ENCODE measurements at places on chromosomes 4 and X. TPM values are rescaled to one million over a fixed set of nuclear protein-coding genes. Genes with fewer than 3 reads are reported as not detected.
A peak's percentile ranks its signal among the peaks of the same experiment; 100 is the strongest.

The PWWP3B gene
- polyA plus RNA-seq, result 0.07 TPM

The RIPPLY1 gene
- polyA plus RNA-seq, result not detected

The SRPK3 gene
- 0.10 TPM for polyA plus RNA-seq

The GAGE2A gene
- not detected for polyA plus RNA-seq

The DGKK gene
- not detected for polyA plus RNA-seq

The TMSB15B gene
- polyA plus RNA-seq, result 17.1 TPM

The HSFX2 gene
- 0.06 TPM for polyA plus RNA-seq

The NAA11 gene
- polyA plus RNA-seq, result not detected

The SOX3 gene
- polyA plus RNA-seq, result not detected

The LNX1 gene
- polyA plus RNA-seq, result 0.57 TPM

The FGD1 gene
- 8.9 TPM for polyA plus RNA-seq

The SGMS2 gene
- 38.7 TPM for polyA plus RNA-seq

The CXCL1 gene
- 25.3 TPM for polyA plus RNA-seq

DNA sequence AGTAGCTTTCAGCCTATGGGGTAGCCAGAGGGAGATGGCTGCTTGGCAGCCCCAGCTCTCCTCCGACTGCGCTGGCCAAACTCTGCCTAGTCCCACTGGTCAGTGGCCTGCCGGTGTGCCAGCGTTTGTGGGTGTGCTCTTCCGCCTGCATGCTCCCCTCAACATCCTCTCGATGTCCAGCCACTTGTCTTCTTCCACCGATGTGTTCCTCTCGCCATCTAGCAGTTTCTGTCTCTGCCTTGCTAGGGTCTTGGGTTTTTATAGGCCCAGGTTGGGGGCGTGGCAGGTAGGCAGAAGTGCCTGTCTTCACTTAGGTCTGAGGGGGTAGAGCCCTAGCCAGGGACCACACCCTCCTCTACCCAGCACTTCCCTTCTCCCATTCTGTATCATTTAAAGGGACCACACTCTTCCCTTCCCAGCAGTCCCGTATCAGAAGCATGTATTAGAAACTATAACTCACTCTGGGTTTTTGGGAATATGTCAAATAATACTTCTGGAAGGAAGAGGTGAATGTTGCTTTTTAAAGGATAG is 124.4 kb downstream of the KDM6A start:
- no peak for DNase-seq

GRCh38 chr4:80172203-80172602 is 25.1 kb upstream of the PRDM8 start:
- DNase-seq, result no peak

- DNase-seq, result peak; percentile 36
These were observed 30.4 kb downstream of the ELF4 start for GRCh38 chrX:130079824-130080406.

- DNase-seq, result peak; percentile 30
These were observed 6.6 kb upstream of the PPM1K start for GRCh38 chr4:88291003-88291402.

DNA sequence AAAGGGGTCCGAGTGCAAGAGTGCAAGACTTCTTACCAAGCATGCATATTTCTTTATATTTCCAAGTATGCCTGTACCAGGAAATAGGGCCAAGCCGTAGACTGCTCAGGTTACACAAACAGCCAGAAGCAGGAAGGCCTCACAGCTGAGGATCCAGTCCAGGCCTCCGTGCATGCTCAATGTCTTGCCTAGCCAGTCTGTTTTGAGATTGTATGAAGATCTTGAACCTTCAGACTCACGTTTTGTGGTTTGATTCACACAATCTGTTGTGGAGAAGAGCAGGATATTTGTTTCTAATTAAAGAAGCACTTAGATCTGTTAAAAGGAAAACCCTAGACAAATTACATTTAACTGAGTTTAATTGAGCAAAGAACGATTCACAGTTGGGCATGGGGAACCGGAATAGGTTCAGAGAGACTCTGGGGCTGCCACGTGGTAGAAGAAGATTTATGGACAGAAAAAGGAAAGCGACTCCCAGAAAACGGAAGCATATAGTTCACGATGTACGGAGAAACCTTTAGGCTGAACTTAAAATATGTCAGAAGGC is 1.2 kb downstream of the MGST2 start:
- DNase-seq, result peak; percentile 36

DNA sequence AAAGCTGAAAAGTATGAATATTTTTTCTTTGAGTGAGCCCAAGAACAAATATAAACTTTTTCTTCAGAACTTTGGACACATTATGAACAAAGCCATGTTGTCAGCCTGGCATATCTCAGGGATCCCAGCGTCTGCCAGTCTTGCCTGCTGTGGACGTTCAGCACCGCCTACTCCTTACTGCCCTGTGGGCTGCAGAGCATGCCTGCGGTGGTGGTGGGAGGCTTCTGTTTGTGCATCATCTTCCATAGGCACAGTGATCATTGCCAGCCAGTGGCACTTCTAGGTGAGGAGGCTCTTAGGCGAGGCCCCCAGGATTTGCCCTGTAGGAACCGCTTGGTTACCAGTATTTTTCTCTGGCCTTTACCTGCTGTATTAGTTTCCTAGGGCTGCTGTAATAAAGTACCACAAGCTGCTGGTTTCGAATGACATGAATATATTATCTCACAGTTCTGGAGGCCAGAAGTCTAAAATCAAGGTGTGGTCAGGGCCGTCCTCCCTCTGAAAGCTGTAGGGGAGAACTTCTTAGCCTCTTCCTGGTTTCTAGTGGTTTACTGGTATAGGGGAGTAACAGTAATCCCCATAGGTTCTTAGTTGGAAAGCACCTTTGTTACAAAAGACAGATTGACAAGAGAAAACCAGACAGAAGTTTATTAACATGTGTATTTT is 15.4 kb downstream of the ANXA3 start:
- peak; percentile 49 for DNase-seq

DNA sequence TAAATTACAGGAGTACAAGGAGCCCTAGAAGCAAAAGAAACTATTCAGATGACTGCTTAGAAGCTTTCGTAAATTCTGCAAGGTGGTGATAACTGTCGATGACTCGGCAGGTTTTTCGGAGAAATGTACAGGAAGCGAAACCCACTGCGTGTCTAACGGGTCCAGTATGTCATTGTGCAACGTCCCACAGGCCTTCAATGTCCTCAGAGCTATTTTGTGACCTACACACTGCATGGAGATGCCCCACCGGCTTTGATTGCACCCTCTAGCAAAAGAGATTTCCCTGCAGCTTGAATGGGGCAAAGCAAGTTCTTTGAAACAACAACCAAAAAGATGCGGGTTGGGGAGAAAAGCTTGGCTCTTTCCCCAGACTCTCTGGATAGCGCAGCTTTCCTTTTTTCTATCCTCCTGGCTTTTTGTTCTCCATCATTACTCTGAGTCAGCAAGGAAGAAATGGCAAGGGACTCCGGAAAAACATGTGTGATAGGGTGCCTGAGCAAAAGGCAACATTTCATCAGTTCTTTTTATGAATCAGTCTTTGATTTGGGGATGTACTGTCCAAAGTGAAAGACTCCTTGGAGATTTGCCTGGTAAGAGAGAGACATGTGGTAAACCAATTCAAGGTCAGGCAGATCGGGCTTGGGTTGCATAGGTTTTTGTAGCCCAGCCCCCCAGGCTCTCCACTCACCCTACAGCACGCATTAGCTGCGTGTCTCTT is 112.0 kb upstream of the TBL1X start:
- DNase-seq, result no peak

- peak; percentile 5 for DNase-seq
These were observed 1249.4 kb upstream of the DIAPH2 start for GRCh38 chrX:95435198-95435597.

GRCh38 chr4:83866834-83867621 is 331.1 kb downstream of the GPAT3 start:
- DNase-seq, result no peak

GRCh38 chr4:37632836-37633235 is 53.3 kb downstream of the RELL1 start:
- DNase-seq, result no peak

DNA sequence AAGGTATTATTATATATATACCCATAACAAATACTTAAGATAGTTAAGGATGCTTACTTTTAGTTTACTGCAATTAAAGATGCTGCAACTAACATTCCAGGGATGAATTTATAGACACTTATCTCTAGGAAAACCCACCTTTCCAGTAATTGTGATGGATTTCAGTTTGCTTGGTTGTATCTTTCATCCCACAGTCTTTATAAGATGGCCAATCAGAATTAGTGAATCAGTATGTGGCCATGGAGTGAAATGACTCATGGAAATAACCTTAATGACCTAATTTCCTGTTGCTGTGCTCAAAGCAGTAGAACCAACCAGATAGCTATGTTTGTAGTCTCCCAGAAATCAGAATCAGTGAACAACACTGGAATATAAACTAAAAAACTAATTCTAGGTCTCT is 26.4 kb downstream of the MOSPD2 start:
- DNase-seq, result peak; percentile 67

DNA sequence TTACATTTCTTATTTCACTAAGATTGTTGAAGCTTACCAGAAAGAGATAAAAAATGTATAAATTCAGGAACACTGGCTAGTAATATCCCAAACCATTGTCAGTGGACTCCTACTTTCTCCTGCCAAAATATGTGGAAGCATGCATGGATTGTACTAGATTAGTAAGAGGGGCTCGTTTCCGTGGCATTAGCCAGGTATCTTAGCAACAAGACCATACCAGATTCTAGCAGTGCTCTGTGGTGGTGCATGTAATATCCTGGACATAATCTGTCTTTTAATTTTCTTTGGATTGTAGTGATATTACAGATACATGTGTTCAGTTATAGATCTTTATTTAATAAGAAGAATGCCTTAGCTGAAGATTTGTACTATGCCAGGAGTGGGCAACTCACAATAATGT is 371.9 kb upstream of the PITX2 start:
- no peak for DNase-seq

GRCh38 chr4:176970853-176971252 is 178.1 kb upstream of the VEGFC start:
- DNase-seq, result no peak

- DNase-seq, result no peak
These were observed 59.8 kb downstream of the PDLIM5 start for GRCh38 chr4:94511591-94511990.

GRCh38 chr4:77036206-77036605 is 39.6 kb downstream of the CCNI start:
- peak; percentile 79 for DNase-seq

DNA sequence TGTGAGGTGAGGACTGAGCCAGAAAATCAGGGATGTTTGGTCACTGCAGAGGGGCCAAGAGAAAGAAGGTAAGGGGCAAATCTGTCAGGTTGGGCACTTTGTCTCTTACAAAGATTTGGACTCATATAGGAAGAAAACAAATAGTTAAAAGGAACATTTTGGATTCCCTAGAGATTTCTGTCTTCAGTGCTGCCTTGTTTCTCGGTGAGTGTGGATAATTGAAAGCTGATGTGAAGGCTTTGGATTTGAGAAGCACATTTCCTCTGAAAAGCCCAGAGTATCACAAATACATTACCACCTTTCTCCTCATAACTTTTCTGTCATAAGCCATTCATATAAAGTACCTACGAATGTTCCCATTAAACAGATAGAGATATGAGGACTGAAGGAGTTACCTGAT is 107.5 kb downstream of the ATG4A start:
- DNase-seq, result no peak

GRCh38 chrX:1468250-1468772 is 15.6 kb upstream of the ASMTL start:
- peak; percentile 80 for DNase-seq

DNA sequence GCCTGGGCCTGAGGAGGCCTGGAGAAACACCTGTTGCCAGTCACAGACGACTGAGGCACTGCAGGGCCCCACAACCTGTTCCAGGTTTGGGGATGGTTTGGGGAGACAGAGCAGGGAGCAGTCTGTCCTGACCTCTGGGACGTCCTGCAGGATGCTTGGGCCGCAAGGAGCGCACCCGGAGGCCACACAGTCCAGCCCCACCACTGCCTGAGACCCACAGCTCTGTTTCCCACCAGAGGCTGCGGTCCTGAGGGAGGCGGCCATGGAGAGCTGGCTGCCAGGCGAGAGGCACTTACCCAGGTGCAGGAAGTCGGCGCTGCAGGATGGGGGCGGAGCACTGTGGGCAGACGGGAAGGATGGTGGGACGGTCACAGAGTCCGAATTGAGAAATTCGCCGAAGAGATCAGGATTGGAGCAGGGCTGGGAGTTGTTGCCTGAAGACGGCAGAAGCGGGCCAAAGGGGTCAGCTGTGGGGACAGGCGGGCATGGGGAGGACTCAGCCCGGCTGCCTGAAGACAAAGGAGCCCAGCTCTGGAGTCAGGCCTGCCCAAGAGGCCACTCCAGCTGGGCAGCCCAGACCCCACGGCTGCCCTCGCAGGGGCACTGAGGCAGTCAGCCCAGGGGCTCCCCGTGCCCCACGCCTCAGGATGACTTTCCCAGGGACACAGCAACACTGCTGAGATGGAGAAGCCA is 40.3 kb upstream of the CPLX1 start:
- no peak for DNase-seq

DNA sequence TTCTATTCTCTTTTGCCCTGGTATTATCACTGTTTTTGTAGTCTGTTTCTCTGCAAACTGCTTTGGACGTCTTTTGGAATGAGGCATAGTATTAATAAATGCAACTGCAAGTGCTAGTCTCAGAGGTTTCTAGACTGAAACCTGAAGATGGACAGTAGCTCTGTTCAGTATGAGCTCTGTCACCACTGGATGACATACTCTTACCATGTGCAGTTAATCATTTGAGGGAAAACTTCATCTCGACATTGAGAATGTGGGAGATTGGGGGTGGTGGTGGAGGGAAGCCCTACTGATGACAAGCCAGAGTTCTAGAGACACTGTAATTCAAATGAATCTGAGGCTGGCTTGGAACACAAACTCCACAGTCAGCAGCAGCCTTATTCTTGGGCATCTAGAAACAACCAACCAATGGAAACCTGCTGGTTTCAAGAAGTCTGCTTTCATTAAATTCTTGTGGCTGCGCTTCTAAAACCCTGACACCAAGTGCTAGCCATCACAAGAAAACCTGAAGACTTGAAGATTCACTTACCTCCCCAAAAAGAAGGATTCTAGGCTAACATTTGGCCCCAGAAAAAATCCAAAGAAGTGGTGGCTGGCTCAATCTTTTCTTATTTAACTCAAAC is 161.7 kb downstream of the RASL11B start:
- DNase-seq, result no peak

- no peak for DNase-seq
These were observed 35.2 kb upstream of the LPAR4 start for GRCh38 chrX:78712336-78712735.

- no peak for DNase-seq
These were observed 228.1 kb downstream of the ARHGAP24 start for GRCh38 chr4:85703096-85703495.

GRCh38 chr4:168515222-168516011 is 18.6 kb downstream of the PALLD start:
- no peak for DNase-seq

- DNase-seq, result no peak
These were observed 99.4 kb downstream of the HPGD start for GRCh38 chr4:174422893-174423256.

Measured in mammary epithelial cell (primary cell).